Hepatocyte (in vitro differentiated cells): ENCODE measurements at places on chromosomes 13 and 19. TPM values are rescaled to one million over a fixed set of nuclear protein-coding genes. Genes with fewer than 3 reads are reported as not detected.

The ZNF415 gene
- total RNA-seq: 14.6 and 24.1 TPM in 2 replicates

The NMRK2 gene
- total RNA-seq: 0.32 TPM in 1 of 2 replicates, not detected in the other

The MARK4 gene
- 9.5 and 23.0 TPM in 2 replicates for total RNA-seq

The AP1M2 gene
- 63.7 and 66.5 TPM in 2 replicates for total RNA-seq

The GNG14 gene
- not detected in 2 replicates for total RNA-seq

The ZFR2 gene
- total RNA-seq: 0.36 and 0.97 TPM in 2 replicates

The KXD1 gene
- 76.3 and 91.7 TPM in 2 replicates for total RNA-seq
